Stimulated activated CD4-positive, alpha-beta T cell treated with anti-CD3 and anti-CD28 coated beads, Interleukin-15, amount 100 ng/mL, for 1 hour (primary cell): ENCODE measurements at places on chromosomes 3 and 15.

DNA sequence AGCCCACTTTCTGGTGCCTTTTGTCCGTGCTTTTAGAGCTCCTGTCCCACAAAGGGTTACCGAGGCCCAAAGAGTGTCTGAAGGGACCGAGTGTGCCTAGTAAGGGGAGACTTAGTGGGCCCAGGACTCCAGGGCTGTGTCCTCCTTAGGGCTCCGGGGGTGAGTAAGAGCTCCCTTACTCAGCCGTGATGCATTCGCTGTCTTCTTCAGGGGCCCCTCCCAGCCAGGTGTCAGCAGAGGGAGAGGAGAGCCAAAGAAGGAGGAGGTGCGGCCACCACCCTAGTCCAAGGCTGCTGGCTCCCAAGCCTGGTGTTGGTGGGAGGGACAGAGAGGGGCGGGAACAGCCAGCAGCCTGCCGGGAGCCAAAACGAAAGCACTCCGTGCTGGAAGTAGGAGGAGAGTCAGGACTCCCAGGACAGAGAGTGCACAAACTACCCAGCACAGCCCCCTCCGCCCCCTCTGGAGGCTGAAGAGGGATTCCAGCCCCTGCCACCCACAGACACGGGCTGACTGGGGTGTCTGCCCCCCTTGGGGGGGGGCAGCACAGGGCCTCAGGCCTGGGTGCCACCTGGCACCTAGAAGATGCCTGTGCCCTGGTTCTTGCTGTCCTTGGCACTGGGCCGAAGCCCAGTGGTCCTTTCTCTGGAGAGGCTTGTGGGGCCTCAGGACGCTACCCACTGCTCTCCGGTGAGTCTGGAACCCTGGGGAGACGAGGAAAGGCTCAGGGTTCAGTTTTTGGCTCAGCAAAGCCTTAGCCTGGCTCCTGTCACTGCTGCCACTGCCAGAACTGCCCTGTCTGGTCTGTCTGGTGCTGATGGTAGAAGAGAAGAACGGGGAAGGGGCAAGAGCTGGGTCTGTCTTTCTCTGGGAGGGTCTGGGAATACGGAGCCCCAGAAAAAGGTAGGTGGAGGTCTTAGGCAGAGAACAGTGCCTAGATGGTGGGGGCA, at the start of gene IL17RC:
IL17RC (plus strand) TSS at position 365 of the 947 bp plus-strand sequence; CDS start at position 583, 218 bp downstream.
- DNase-seq = no peak

DNA sequence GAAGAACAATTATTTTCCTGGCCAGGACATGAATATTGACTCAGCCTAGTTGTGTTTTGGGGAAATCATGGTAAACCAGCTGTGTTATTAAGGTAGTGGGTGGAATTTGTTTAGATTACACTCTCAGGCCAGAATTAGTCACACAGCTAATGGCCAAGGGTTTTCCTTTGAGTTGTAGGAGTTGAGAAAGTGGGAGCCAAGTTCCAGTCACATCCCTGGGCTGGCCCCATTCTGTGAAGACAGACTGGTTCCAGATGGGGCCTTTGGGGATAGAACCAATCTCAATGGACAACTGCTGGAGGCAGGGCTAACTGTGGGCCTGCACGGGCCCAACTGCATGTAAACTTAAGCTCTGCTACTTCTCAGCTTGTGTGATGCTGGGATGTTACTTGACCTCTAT, 1.4 kb upstream of the RASL12 start:
- DNase-seq = no peak

DNA sequence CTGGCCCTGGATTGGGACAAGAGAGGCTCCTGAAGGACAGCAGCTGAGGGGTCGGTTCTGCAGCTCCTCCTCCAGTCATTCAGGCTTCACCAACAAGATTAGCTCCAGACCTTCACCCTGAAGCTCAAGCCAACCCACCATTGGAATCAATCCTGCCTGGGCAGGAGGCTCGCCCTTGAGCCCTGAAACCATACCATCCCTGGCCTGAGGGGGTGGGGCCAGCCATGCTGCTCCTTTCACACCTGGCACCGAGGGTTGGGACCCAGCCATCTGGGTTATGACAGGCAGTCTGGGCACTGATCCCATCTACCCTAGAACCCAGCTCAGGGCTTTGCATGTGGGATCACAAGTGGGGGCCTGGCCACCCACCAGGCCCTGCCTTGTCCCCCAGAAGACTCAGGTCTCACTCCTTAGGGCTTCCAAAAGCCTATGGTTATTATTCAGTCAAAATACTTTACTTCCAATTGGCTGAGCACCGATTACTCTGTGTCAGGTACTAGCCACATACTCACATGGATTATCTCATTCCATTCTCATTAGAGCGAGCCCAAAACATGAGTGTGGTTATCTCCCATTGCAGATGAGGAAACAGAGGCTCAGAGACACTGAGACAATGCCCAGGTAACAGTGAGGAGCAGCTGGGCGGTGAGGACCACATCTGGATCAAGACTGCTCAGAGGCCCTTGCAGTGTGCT, 3.1 kb downstream of the ABHD14B start:
- DNase-seq = no peak

DNA sequence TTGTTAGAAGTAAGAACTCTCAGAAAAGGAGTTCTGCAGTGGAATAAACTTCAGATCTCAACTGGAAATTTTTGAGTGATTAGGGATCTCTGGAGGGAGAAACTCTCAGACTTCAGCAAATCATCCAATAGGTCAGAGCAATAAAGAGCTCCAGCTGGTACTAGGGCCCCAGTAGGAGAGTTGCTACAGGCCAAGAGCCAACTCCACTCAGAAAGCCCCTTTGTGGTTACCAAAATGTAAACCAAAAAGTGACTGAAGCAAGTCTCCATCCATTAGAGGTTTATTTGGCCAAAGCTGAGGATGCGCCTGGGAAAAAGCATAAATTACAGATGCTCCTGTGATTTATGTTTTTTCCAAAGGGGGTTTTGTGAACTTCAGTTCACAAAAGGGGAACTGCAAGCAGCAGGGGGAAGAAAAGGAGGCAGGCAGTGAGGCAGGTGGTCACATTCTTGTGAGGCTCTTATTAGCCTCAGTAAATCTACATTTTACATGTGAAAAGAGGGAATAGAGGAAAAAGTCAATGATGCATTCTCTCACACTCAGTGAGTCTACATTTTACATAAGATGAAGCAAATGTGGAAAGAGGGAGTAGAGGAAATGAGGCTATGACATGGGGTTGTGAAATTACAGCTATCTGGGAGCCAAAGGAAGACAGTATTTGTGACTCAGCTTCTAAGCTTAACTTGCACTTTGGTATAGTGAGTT, 92.4 kb upstream of the DAZL start:
- no peak for DNase-seq

DNA sequence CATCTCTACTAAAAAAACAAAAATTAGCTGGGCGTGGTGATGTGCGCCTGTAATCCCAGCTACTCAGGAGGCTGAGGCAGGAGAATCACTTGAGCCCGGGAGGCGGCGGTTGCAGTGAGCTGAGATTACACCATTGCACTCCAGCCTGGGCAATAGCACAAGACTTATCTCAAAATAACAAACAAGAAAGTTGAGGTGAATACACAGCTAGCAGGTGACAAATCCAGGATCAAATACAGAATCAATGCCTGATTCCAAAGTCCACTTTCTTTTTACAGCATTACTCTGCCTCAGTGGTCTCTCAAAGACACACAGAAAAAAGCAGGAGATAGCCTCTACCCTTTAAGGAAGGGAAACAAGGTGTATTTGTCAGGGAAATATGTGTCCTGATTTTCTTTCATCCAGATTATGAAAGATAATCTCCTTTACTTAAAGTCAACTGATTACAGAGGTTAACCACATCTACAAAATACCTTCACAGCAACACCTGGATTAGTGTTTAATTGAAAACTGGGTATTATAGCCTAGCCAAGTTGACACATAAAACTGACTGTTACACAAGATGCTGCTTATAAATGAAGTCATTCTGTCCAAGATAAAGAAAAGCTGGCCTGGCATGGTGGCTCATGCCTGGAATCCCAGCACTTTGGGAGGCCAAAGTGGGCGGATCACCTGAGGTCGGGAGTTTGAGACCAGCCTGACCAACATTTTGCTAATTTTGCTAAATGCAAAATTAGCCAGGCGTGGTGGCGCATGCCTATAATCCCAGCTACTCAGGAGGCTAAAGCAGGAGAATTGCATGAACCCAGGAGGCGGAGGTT, 4.0 kb upstream of the SLC25A38 start:
- no peak for DNase-seq

GRCh38 chr3:73513260-73513659, 111.5 kb downstream of the PDZRN3 start:
- no peak for DNase-seq

DNA sequence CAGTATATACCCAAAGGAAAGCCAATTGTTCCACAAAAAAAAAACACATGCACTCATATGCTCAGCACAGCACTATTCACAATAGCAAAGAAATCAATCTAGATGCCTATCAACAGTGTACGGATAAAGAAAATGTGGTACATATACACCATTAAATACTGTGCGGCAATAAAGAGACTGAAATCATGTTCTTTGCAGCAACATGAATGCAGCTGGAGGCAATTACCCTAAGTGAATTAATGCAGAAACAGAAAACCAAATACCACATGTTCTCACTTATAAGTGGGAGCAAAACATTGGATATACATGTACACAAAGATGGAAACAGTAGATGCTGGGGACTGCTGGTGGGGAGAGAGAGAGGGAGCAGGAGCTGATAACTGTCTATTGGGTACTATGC, 124.2 kb upstream of the AADACL2 start:
- no peak for DNase-seq

- DNase-seq = no peak
Measured at GRCh38 chr3:11145888-11146287, 8.4 kb upstream of the HRH1 start.

DNA sequence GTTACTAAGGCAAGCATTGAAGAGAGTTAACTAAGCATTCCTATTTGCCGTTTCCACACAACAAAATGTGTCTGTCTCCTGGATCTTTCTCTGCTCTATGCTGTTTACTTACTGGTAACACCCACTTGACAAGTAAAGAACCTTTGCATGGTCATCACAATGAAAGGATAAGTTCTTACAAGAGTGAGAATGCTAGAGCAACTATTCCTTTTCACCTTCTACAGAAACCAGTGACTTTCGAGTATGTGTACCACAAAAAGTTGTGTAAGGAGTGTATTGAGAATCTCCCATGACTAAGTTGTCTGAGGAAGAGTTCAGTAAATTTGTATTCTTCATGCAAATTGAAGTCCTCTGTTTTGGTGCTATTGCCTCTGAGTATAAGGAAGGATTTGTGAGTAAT, 10.8 kb downstream of the TIPARP start:
- DNase-seq = no peak

DNA sequence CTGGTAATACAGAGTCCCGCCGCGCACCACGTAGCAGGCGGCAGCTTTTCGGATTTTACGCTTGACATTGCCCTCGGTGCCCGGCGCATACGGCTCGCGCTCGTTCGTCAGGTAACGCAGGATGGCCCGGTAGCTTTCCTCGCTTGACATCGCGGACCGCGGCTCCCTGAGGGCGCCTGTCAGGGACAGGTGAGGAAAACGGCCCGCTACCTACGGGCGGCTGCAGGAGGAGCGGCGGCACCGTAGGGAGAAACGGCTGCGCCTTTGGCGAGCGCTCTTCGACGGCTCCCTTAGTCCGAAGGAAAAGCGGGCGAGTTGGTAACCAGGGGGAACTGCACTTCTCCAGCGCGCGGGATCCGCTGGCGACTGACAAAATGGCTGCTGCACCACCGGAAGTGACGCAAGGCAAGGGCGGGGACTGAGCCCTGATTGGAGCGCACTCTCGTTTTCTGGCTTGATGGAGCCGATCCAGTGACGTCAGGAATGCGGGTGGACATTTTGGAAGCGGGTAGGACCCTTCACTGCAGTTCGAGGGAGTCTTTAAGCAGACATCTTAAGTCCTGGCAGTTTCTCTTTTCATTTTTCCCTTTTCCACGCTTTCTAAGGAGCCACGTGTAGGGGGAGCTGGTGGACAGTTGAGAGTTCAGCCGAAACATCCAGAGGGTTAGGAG, at the start of gene ZBTB11:
ZBTB11 (minus strand) TSS at position 368 of the 671 bp plus-strand sequence; CDS start at position 150, 218 bp downstream.
- DNase-seq = peak; percentile 99

DNA sequence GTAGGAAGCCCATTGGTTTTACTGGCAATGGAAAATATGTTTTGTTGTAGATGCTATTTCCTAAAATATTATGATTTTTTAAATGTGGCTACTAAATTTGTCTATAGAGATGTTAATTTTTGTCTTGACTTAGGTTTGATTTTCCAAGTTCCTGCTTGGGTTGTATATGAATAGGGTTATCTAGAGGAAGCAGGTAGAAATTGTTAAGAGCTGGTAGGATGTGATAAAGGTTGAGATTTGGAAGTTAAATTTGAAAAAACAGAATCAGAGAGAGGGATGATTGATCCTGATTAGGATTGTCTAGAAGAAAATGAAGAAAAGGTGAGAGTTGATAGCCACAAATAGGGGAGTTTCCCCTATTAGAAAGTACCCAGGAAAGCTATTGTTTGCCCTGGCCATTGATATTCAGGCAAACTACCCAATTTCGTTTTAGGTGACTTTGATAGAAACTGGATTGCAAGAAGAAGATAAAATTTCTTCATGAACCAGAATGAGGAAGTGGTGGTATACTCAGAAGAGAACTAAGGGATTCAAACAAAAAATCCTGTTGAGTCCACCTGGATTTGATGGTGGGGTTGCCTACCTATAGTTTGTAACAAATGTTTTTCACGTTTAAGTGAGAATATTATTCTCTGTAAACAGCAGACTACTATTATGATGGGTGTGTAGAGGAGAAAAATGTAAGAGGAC, 91.2 kb upstream of the PHLDB2 start:
- DNase-seq = no peak

- DNase-seq = no peak
Measured at GRCh38 chr3:160618878-160619277, 53.5 kb upstream of the KPNA4 start.

DNA sequence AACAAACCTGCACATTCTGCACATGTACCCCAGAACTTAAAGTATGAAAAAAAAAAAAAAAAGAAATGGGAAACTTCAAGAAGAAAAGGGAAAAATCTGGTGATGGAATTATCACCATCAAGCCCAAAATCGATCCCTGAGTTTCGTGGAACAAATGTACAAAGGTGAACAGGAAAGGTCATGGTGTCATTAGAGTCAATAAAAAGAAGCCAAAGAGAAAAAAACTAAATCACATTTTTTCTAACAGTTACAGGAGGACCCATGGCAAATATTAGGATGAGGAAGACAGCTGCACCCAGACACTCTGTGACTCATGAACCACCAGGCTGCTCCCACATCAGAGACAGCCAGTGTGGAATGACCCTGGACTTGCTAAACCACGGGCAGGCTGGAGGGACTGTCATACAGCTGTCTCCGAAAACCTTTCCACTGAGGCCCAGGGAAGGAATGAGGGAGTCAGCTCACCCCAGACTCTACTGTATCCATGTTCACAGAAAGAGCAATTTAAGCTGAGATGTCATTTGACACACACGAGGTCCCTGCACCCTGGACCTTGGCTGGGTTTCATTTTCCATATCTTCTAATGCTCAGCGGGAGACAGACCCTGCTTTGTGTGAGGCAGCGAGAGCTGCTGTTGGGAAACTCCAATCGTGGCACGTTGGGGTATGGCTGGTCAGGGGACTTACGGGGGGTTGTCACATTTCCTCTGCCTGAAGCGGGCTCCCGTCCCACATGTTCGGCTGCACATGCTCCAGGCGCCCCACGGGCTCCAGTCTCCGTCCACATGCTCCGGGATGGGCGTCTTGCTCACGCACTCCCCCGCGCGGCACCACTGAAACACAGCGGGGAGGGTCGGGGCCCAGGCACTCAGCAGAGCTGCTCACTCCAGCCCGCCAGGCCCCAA, 210.2 kb downstream of the ADAMTS17 start:
- peak; percentile 22 for DNase-seq
